ENCODE measurements at places on chromosomes 1 and 21.

DNA sequence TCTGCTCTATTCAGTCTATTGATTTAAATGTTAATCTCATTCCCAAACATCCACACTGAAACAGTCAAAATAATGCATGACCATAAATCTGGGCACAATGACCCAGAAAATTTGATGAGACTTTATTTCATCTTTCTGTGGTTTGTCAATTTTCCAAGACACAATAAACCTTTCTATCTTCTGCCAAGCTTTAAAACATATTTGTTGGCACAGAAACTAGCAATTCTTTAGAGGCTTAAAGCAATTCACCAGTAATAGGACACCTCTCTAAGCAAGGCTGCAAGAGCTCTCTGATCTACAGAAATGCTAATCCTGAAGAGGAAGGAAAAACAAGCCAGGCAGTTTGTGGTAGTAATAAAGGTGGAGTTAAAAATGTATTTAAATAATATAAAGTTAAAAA lies 113.7 kb downstream of the FCRL5 start:
- DNase-seq: no peak

DNA sequence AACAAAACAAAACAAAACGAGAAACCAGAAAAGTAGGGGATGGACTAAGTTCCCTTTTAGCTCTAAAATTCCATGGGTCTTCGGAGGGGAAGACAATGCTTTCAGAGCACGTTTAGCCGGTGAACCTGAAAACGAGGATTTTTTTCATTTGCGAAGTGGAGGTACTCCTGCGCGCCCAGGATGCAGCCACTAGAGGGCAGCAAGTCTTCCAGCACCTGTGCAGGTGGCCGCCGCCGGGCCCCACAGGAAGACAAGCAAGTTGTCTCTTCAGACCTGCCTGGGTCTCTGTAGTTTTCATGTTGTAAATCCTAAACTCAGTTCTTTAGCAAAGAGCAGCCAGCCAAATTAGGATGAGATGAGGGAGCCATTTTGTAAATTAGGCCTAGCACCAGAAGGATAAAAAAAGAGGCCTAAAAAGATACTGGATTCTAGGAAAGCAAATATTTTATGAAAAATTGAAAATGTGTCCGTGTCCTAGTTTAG lies 17.7 kb upstream of the SNX27 start:
- peak; percentile 84 for DNase-seq

DNA sequence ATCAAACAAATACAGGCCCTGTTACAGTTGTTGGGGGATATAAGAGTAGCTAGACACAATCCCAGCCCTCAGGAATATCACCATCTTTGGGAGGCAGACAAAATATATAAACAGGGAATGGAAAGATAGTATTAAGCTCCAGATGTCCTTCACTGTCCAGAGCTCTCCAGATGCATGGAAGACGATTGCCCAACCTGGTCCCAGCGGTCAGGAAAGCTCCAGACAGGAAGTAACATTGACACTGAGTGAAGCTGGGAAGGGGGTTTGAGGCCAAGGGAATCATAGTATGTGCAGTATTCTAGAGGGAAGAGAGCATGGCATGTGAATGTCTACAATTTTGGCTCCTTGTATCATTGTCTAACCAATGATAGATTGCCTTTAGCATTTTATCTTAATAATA lies 173.9 kb upstream of the HOOK1 start:
- no peak for DNase-seq

GRCh38 chr1:68321084-68321685 lies 88.9 kb upstream of the WLS start:
- DNase-seq: no peak

DNA sequence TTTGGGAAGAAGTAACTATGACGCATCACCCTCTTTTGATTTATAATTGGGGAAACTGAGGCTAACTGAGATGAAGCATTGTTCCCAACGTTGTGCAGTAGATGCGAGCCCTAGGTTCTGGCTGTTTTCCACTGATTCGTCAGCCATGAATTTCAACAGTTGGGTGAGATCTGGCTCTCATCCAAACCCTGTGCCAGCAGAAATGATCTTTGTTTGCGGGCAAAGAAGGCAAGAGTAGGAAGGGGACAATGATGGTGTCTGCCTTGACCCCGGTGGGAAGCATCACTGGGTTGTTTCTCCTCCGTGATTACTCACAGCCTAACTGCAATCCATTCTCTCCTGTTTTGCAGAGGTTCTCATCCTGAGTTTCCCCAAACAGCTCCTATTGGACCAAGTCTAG lies 142.3 kb downstream of the MIS18A start:
- DNase-seq: no peak

DNA sequence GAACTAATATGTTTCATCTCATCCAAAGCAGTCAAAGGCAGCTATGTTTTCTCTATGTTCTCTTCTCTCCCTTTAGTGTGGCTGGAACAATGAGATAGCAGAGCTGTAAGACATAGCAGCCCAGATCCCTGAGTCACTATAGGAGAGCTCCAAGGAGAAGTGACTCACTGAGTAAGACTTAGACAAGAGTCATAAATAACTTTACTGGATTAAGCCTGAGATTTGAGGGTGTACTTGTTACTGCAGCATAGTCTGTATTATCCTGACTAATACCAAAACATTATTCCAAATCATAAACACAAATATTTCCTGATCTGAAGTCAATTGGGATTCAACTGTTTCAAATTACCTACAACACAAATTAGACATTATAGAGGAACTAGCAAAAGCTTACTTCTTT lies 3.9 kb downstream of the KRTAP19-8 start:
- DNase-seq: no peak

DNA sequence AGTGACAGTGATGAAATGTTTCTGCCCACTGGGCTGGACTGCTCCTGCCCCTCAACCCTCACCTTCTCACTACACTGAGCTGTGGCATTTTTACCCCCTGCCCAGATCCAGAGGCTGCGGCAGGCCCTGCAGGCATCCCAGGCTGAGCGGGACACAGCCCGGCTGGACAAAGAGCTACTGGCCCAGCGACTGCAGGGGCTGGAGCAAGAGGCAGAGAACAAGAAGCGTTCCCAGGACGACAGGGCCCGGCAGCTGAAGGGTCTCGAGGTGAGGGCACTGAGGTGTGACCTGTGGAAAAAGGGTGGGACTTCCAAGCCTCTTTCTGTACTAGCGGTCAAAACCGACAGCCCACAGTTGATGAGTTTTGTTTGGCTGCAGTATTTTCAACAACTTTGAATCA lies 6.2 kb upstream of the TUFT1 start:
- no peak for DNase-seq

- DNase-seq: peak; percentile 57
Measured at GRCh38 chr1:226870401-226871279, at the start of gene PSEN2. TSS of gene PSEN2 (plus strand) at chr1:226870616. CDS start at chr1:226881908, 11,292 bp downstream.

DNA sequence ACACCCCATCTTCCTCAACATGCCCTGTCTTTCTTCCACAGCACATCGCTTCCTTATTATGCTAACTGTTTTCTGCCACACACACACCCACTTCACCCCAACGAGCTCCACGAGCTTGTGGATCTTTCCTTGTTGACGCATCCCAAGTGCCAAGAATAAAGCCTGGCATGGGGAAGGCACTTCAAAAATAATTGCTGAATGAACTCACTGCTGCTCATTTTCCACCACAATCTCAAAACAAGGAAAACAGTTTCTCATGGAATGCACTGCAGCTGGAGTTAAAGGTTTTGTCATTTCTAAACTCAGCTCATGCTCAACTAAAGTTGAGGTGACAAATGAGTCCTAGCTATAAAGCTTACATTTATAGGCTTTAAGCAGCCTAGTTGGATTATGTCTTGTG lies 86.0 kb downstream of the TIAM1 start:
- DNase-seq: no peak

GRCh38 chr1:54408147-54409066 lies 2.2 kb upstream of the SSBP3 start:
- no peak for DNase-seq

- no peak for DNase-seq
Measured at GRCh38 chr1:50787266-50787665, 172.8 kb downstream of the FAF1 start.

- DNase-seq: no peak
Measured at GRCh38 chr1:85244271-85245061, 15.0 kb downstream of the C1orf52 start.

DNA sequence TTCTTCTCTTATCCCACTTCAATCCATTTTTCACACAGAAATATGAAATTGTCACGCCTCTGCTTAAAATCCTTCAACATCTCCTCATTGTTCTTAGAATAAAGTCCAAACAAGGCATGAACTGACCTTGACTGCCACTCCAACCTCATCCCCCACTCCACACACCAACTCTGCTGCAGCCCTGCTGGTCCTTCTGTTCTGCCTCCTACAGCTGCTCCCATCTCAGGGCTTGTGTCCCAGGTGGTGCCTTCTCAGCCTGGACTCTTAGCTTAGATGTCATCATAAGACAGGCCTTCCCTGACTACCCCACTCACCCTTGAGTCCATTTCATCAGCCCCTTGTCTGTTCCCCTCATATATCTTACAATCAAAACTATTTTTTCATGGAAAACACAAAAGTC lies 10.4 kb downstream of the TARBP1 start:
- no peak for DNase-seq

GRCh38 chr1:31373897-31374486 lies 1.1 kb upstream of the FABP3 start:
- no peak for DNase-seq

GRCh38 chr1:42316292-42316691 lies 18.7 kb downstream of the FOXJ3 start:
- DNase-seq: no peak
